Activated T-cell treated with anti-CD3 and anti-CD28 coated beads, Interleukin-2, amount 50 U/mL, for 72 hours (primary cell): ENCODE measurements at places on chromosomes 4 and X.
A peak's percentile ranks its signal among the peaks of the same experiment; 100 is the strongest.

- DNase-seq: no peak
Observed at GRCh38 chrX:123425904-123426303, 241.8 kb downstream of the GRIA3 start.

GRCh38 chrX:45876206-45876605 lies 669.0 kb downstream of the ZNF674 start:
- no peak for DNase-seq

DNA sequence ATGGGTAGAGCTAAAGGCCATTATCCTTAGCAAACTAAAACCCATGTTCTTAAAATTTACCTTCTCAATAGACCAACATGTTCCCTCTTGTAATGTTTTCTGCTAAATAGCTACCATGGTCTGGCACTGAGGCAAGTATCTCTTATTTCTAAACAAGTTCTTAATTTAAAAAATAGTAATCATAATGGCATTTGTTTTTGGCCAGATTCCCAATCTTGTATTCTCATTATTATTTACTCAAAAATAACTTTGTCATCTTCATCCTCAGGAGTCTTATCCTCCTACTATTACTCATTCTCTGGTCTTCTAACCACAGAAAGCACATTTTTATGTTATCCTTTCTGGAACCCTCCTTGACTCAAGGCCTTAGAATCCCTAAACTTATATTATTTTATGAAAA lies 931.2 kb downstream of the CCSER1 start:
- DNase-seq: no peak

- no peak for DNase-seq
Observed at GRCh38 chr4:100164808-100165760, 25.2 kb downstream of the DDIT4L start.

- peak; percentile 31 for DNase-seq
Observed at GRCh38 chr4:109276482-109277095, 25.9 kb downstream of the COL25A1 start.

DNA sequence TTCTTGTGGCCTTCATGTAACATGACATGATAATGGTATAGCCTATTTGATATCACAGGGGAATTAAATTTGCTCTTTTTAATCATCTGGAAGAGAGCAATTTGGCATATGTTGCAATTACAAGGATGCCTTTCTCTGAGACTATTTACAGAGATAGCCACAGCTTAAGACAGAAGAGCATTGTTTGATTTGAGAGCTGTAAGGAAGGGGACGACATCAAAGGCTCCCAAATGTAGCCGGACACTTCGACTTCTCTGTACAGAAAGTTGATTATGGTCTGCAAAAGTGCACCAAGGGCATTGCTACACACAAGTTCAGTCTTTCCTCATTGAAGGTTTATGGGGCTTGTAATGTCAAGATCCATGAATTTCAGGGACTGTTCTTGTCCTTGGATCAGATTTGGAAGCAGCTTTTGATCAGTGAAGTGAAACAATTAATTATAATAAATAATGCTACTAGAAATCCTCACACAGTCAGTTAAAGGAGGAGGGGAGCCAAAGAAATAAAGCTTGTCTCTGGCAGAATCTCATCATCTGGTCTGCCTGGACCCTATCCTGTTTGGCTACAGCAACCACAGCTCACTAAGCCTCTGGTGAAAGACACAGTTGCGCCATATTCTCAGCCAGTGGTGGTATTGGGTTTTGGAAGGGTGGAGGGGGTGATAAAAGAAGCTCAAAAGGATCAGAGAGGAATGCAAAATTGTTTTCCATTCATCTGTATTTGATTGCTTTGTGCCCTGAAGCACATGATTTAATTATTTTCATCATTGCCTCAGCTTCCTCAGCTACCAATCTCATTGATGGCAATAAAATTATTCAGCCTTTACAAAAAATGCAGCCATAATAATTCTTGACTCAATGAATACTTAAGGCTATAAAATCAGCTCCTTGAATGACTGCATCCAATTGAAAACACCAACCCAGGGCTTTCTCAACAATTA lies 654.3 kb upstream of the LCORL start:
- no peak for DNase-seq

DNA sequence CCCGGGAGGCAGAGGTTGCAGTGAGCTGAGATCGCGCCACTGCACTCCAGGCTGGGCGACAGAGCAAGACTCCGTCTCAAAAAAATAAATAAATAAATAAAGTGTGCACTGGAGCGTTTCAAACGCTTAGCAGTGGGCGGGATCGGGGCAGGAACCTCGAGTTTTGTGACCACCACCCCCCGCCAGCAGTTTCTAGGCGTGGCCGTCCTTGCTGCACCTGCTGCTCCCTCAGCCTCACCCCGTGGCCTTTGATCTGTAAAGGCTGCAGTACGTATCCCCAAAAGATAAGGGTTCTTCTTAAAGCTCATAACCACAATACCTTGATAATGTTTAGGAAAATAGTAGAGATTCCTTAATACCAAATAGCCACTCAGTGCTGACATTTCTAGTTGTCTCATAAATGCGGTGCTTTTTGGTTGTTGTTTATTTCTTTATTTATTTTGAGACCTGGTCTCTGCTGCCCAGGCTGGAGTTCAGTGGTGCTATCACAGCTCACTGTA lies 33.2 kb downstream of the PCGF3 start:
- DNase-seq: no peak

- DNase-seq: peak; percentile 12
Observed at GRCh38 chr4:89101256-89102161, 9.8 kb upstream of the TIGD2 start.
